Neural progenitor cell (in vitro differentiated cells): ENCODE measurements at places on chromosomes 6 and 20.

DNA sequence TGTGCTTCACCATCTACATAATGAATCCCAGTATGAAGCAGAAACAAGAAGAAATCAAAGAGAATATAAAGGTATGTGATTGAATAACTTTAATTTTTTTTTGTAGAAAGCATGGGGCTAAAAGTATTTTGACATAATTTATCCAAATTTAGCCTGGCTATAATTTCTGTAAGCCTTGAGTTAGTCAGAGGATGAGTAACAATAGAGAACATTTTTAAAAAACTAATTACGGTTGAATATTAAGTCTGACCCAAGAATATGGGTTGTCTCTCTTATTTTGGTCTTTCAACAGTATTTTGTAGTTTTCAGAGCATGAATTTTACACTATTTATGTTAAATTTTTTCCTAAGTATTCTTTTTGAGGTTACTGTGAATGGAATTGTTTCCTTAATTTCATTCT, 2.5 kb downstream of the GMNN start:
- DNase-seq: no peak

DNA sequence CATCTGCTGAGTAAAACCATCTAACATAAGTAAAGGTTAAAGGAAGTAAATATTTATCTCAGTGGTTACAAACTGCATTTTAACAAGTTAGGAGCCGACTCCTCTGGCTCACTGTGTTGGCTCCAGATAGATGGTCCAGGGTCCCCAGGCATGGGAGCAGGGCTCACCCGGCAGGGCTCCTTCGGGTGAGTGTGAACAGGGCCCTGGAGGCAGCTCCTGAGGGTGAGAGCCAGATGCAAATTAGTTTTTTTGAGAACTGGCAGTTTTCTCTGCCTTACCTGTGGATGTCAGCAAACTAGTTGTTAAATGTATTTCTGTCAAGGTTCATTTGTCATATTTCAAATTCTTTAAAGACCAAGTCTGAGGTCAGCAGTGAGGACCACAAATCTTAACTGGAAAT, 21.5 kb downstream of the TPBG start:
- DNase-seq: peak; percentile 34

DNA sequence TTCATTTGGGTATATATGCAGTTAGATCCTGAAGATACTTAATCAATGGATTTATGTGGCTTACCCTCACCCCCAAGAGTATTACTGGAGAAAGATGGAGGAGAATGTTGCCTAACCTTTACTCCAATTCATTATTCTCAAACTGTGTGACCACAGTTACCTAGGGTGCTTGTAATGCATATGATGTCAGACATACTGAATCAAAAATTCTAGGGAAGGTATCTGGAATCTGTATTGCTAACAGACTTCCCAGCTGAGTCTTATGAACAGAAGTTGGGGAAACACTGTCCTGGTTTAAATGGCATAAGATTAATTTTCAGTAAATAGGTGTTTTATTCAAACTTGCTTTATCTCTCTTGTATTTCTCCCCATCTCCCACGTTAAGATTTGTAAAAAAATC, 83.9 kb downstream of the PKIB start:
- DNase-seq: no peak

DNA sequence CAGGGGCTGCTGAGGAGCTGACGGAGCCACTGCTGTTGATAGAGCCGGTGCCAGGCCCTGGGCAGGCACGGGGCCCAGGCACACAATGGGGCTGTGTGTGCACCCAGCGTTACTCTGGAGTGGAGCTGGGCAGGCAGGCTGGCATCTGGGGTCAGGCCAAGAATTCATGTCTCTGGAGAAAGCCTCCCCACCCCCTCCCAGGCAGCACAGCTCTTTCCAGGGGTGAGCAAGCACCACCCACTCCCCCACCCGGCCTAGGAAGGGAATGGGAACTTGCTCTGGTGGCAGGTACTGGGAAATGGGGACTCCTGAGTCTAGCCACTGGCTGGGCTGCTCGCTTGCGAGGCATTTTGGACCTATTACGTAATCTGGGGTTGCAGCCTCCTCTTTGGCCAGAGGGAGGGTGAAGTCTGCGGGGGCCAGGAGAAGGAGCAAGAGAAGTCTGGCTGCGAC, 22.7 kb downstream of the TFEB start:
- DNase-seq: no peak

- no peak for DNase-seq
Measured at GRCh38 chr6:107956586-107957307, 1.3 kb downstream of the SEC63 start.

DNA sequence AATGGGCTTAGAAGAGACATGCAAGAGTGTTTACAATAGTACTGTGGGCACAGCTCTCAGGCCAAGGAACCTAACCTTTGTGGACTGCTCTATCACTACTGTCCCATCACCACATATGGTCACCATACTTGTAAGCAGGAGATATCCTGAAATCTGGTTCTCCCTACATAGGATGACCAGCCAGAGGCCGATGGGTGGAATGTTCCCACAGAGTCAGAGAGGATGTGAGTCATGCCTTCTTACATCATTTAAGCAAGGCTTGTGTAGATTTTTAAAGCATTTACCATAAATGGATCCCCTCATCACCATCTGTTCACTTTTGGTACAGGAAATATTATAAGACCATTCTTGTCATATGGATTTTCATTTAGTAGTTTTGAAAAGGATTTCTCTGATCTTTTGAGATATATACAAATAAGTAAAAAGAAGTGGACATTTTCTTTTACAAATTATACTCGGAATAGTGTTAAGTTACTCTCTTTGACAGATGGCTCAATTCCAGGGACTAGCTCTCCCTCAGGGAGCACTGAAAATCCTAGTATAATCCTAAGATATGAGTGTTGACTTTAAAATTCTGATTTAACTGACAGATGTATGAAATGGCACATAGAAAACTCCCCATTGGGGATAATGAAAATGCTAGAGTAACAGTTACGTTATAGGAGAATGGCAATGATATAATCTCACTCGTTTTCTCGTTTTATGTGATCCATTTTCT, 6.6 kb downstream of the HTR1B start:
- no peak for DNase-seq

DNA sequence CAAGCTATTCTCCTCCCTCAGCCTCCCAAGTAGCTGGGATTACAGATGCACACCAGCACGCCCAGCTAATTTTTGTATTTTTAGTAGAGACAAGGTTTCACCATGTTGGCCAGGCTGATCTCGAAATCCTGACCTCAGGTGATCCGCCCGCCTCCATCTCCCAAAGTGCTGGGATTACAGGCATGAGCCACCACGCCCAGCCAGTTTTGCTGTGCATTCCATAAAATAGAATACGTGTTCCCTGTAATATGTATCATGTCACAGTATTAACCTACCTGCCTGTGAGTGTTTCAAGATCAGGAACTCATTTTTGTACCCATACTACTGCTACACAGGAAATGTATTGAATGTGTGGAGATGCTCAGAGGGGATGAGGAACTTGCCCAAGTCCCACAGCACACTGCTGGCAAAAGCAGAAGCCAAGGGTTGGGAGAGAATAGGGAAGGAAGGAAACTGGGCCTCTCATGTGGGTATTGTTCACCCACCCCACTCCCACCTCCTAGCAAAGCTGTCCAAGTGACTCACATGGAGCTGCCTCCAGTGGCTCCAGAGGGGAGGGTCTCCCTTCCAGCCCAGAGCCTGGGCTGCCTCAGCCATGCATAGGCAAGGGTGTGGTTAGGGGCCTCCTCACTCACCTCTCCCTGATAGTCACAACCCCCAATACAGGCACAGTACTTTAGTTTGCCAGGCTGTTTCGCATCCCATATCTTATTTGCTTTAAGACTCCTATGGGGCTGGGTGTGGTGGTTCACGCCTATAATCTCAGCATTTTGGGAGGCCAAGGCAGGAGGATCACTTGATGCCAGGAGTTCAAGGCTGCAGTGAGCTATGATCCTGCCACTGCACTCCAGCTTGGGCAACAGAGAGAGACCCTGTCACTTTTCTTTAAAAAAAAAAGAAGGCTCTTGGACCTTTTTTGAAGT, 9.4 kb downstream of the HM13 start:
- no peak for DNase-seq

GRCh38 chr20:33947709-33948295, 45.9 kb upstream of the RALY start:
- peak; percentile 86 for DNase-seq

DNA sequence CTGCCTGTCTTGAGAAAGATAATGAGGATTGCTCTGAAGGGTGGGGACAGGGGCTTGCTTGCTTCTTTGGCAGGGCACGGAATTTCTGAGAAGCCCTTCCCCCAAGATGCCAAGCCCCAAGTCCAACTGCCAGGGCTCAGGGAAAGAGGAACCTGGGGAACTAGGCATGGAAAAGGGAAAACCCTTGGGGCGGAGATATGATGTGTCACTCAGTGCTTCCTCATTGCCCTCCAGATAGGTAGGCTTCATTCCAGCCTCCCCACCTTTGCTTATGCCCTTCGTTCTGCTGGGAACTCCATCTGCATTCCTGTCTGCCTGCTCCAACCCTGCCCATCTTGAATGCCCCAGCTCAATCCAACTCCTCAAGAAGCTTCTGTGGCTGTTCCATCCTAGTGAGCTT, 61.2 kb downstream of the VEGFA start:
- DNase-seq: no peak

DNA sequence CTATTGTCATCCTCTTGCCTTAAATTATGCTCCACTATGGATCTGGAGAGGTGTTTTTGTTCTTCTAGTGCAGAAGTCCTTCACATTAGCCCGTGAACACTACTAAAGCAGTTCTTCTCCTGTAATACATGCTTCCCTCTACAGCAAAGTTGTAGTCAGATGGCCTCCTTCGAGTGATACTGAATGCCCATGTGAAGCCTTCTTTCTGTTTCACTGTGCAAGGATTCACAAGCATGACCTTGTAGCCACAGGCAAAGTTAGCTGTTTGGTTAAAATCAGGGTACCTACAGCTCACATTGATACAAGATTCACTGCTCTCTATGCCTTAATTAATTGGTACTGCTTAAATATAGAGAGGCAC, 47.6 kb downstream of the ARHGAP18 start:
- no peak for DNase-seq
